ENCODE measurements at places on chromosomes 4 and X. TPM values are rescaled to one million over a fixed set of nuclear protein-coding genes. Genes with fewer than 3 reads are reported as not detected.

DNA sequence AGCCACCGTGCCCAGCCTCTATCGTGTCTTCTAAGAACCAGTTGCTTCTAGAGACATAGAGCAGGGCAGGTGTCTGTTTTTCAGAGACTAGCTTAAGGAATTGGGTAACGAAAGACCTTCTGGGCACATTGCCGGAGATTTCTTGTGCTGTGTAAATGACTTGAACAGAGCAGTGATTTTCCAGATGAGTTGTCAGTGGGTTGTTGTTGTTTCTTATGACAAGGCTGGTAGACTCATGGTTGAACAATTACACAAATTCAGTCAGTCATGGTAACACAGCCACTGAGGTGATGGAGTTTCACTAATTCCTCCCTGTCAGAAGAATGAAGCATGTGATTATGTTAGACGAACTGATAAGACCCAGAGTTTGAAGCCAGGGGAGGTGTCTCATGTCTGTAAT is 20.5 kb upstream of the DDX3X start:
- no peaks in the 10 kb centered on the region for H3K4me1 ChIP-seq
- H3K27me3 ChIP-seq = no peaks in the 10 kb centered on the region

- no peak overlapping the region for H3K4me3 ChIP-seq
- no peaks in the 10 kb centered on the region for H3K27me3 ChIP-seq
- DNase-seq = no peak
- no peaks in the 10 kb centered on the region for H3K4me1 ChIP-seq
- H3K27ac ChIP-seq = no peak overlapping the region
These were observed 51.9 kb downstream of the DLG3 start for GRCh38 chrX:70496491-70496890.

PCDH18 gene
- total RNA-seq = 60.7 TPM

USP26 gene
- not detected for total RNA-seq

- no peaks in the 10 kb centered on the region for H3K36me3 ChIP-seq
- DNase-seq = no peak
- no peak overlapping the region for H3K4me3 ChIP-seq
- H3K27ac ChIP-seq = no peak overlapping the region
- no peaks in the 10 kb centered on the region for H3K4me1 ChIP-seq
- no peaks in the 10 kb centered on the region for H3K27me3 ChIP-seq
These were observed 311.0 kb downstream of the CENPC start for GRCh38 chr4:67234296-67234695.

DNA sequence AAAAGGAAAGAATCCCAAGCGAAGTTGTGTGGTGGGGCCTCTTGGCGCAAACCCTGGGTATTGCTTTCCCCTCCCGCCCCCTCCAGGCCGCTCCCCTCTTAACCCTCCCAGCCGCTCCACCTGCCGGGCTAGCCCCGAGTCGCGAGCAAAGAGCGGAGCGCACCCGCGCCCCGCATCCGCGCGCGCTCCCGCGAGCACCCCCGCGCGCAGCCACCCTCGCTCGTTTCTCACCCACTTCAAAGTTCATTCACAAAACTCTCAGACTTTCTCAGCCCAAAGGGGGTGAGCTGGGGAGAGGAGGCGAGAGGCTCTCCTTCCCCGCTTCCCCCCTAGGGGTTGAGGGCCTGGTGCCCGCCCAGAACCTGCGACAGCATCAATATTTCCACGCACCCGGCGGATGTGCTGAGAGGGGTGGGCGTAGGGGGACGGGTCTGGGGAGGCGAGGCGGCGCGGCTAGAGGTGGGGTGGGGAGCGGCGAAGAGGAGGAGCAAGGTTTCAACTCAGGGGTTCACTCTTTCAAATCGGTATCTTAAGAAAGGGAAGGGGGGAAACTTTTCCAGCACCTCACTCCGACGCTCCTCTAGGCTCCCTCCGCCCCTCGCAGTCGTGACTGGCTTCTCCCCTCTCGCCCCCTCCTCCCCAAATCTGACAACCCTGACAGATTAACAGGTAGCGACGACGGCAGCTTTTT is 1.8 kb downstream of the MAML3 start:
- DNase-seq = no peak
- no peaks in the 10 kb centered on the region for H3K36me3 ChIP-seq
- peaks cover 5% of the 10 kb centered on the region for H3K4me1 ChIP-seq
- H3K27me3 ChIP-seq = no peaks in the 10 kb centered on the region
- H3K27ac ChIP-seq = no peak overlapping the region

DNA sequence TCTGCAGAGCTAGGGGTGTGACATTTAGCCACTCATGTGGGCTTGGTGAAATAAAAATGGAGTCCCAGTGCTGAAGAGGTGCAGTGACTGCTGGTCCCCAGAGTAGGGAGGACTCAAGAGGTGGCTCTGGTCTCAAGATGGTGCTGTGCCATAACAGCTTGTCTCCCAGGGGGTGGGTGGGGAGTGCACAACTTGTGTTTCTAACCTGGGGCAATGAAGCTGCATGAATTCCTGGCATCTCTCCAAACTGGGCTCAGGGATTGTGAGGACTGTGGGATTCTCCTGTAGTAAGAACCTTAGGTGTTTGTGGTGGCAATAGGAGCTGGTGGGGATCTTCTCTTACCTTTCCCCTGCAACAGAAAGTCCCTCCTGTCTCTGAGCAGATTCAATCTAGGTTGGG is 278.9 kb upstream of the SFRP2 start:
- no peaks in the 10 kb centered on the region for H3K27me3 ChIP-seq
- no peak for DNase-seq
- H3K27ac ChIP-seq = no peak overlapping the region
- H3K4me3 ChIP-seq = no peak overlapping the region
- no peaks in the 10 kb centered on the region for H3K4me1 ChIP-seq

DNA sequence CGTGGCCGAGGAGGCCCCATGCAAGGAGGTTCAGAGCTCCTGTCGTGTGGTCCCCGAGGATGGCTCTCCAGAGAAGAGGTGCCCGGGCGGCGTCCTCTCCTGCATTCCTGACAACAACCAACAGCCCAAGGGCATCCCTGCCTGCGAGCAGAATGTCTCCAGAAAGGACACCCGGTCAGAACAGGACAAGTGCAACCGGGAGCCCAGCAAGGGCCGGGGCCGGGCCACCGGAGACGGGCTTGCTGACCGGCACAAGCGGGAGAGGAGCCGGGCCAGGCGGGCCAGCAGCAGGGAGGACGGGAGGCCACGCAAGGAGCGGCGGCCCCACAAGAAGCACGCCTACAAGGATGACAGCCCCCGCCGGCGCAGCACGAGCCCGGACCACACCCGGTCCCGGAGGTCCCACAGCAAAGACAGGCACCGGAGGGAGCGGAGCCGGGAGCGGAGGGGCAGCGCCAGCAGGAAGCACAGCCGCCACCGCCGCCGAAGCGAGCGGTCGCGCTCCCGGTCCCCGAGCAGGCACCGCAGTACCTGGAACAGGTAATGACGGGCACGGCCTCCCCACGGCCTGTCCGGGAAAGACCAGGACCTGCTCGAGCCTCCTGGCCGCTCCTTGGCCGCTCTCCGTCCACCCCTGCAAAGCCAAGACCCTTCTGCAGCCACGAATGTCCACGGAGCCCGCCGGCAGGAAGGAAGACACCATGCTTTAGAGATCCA is 9.8 kb downstream of the AKAP17A start:
- DNase-seq = no peak
- H3K27me3 ChIP-seq = no peaks in the 10 kb centered on the region
- no peak overlapping the region for H3K27ac ChIP-seq
- H3K36me3 ChIP-seq = peaks cover 68% of the 10 kb centered on the region

DNA sequence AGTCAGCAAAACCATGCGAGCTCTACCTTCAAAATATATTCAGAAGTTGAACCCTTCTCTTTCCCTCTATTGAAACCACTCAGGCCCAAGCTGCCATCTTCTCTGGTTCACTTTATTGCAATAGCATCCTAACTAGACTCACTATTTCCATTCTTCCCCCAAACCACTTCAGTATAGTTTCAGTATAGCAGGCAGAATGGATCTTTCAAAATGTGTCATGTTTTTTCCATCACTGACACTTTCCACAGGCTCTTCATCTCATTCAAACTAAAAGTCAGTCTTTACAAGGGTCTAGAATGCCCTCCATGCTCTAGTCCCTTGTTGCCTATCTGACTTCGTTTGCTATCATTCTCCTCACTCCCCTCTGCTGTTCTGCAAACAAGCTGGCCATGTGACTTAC is 274.4 kb downstream of the IDS start:
- H3K27ac ChIP-seq = no peak overlapping the region
- no peak for DNase-seq
- no peaks in the 10 kb centered on the region for H3K4me1 ChIP-seq
- H3K36me3 ChIP-seq = peaks cover 10% of the 10 kb centered on the region

DNA sequence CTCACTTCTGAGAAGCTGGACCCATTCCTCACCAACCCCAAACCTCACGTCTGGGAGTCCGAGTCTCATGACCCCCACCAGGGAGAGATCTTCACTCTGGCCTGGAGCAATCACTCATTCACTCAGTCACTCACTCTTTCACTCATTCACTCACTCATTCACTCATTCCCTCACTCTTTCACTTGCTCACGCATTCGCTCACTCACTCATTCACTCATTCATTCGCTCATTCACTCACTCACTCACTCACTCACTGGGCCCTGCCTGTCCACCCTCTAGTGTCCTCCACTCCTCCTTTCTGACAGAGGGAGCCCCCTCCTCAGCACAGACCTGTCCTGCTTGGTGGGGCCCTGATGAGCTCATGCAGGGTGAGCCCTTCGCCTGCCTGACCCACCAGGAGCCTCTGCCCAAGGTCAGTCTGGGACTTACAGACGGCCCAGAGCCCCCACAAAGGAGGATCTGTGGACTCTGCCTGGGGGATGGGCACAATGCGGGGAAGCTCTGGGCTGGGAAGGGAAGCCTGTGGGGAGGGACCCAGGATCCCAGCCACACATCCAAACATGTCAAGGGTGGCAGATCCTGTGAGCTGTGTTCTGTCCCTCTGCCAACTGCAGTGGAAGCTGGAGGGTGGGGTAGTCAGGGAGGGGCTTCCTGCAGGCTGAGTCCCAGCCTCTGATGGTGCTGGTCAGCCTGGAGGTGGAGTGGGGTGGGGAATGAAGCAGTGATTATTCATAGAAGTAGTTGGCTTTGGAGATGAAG is 18.5 kb downstream of the CPZ start:
- H3K4me1 ChIP-seq = no peaks in the 10 kb centered on the region
- peaks cover 55% of the 10 kb centered on the region for H3K36me3 ChIP-seq
- H3K27me3 ChIP-seq = no peaks in the 10 kb centered on the region
- no peak for DNase-seq
- H3K4me3 ChIP-seq = no peak overlapping the region

DNA sequence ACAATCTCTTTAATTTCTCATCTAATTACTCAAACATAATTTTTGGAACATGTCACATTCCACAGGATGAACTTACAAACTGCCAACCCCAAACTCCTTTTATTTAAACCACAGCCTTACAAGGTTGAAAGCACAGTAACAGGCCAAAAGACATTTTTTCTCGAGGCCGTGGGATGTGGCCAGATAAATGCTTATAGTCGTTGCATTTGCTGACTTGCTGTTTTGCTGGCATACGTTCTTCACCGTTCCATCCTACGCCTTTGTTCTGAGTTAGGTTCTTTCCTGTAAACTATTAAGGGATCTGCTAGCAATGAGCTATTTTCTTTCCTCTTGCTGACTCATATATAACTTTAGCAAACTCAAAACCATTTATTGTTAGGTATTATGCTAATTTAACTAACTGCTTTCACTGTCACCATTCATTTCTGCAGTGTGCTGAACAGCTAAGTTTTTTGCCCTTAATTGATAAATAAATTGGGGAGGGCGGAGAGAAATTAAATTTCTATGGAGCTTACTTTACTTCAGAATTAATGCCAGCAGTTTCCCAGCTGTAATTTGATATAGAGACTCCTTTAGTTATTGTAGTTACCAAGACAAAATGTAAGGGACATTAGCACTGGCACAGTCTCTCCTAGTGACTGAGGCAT is 135.1 kb upstream of the PACRGL start:
- H3K27ac ChIP-seq = no peak overlapping the region
- H3K27me3 ChIP-seq = no peaks in the 10 kb centered on the region
- no peak overlapping the region for H3K4me3 ChIP-seq
- H3K4me1 ChIP-seq = no peaks in the 10 kb centered on the region
- H3K36me3 ChIP-seq = no peaks in the 10 kb centered on the region
- no peak for DNase-seq

GRCh38 chr4:24764345-24764744 is 31.0 kb upstream of the SOD3 start:
- no peaks in the 10 kb centered on the region for H3K4me1 ChIP-seq
- H3K4me3 ChIP-seq = no peak overlapping the region
- no peak for DNase-seq
- no peak overlapping the region for H3K27ac ChIP-seq

- H3K27ac ChIP-seq = no peak overlapping the region
- H3K4me3 ChIP-seq = no peak overlapping the region
- H3K27me3 ChIP-seq = no peaks in the 10 kb centered on the region
These were observed 13.6 kb downstream of the UVSSA start for GRCh38 chr4:1360423-1361283.

DNA sequence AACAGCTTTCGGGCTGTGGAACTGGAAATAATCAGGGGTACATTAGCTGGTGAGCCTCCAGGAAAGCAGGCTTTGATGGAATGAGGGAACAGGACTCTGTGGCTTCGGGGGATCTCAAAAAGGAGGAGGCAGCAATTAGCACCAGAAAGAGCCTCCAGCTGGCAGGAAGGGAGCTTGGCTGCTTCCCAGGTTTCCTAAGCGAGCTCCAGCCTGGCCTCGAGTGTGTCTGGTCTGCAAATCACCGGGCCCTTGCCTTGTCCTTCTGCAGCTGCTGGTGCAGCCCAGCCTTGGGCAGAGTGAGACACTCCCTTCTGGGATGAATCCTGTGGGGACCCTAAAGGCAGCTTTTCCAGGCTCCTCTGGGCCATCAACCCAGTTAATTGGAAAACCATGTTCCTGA is 10.7 kb upstream of the PDHA1 start:
- H3K27me3 ChIP-seq = no peaks in the 10 kb centered on the region
- DNase-seq = peak; percentile 54
- H3K36me3 ChIP-seq = peaks cover 20% of the 10 kb centered on the region
- H3K27ac ChIP-seq = no peak overlapping the region
- H3K4me1 ChIP-seq = no peaks in the 10 kb centered on the region

REELD1 gene
- total RNA-seq = not detected

XK gene
- 0.85 TPM for total RNA-seq

GRCh38 chrX:36436361-36436760 is 516.8 kb downstream of the CFAP47 start:
- H3K27ac ChIP-seq = no peak overlapping the region
- peaks cover 2% of the 10 kb centered on the region for H3K36me3 ChIP-seq
- no peaks in the 10 kb centered on the region for H3K27me3 ChIP-seq

DNA sequence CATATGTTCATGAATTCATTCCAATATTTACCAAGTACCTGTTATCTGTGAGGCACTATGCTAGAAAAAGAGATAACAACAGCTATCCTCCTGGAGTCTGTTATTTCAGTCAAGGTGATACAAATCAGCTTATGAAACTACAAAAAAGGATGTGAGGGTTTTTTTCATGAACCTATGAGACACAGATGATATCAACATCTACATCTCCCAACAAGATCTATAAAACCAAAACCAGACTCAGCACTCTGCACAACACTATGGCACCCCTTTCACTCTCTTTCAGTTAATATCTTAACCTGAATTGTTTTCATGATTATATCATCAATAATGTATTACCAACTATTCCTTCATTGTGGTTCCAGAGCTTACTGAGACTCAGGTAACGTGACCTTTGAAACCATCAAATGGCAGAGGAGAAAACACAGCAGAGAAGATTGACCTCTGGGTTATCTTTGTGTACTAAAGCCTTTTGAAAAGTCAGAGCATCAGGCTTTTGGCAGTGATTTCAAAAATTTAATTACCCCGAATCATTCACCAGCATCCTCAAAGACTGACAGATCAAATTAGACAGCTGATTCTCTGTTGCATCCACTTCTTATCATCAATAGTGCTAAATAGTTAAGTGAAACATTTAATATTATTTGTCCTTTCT is 244.6 kb upstream of the FTHL17 start:
- H3K4me1 ChIP-seq = no peaks in the 10 kb centered on the region
- H3K27me3 ChIP-seq = no peaks in the 10 kb centered on the region
- H3K27ac ChIP-seq = no peak overlapping the region
- no peak overlapping the region for H3K4me3 ChIP-seq

GRCh38 chr4:23889814-23890341 is at the start of gene PPARGC1A:
Gene PPARGC1A, minus strand, starts transcription at chr4:23890047. Its CDS starts 90 bp downstream, at chr4:23889957.
- peak within 1 kb of the TSS; percentile 76 for H3K4me3 ChIP-seq
- H3K36me3 ChIP-seq = no peaks in the 10 kb centered on the region
- H3K4me1 ChIP-seq = peaks cover 14% of the 10 kb centered on the region
- DNase-seq = no peak
